ENCODE measurements at places on chromosomes 1 and 21.

DNA sequence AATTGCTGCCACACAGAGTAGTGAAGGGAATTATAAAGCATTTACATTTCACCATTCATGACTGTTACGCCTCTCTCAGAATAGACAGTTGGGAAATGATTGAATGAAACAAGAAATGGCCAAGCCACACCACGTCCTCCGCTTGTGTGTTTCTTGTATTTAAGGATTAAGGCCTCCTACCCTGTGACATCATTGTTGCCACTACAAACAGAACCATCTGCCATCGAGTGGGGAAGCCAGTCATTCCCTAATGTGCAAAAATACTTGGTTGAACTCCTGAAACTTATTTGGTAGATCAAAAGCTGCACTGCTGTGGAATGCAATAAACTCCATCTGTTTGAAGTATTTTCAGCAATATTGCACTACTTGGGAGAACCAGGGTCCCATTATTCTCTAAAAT is 99.0 kb upstream of the C1orf105 start:
- no peak for DNase-seq

DNA sequence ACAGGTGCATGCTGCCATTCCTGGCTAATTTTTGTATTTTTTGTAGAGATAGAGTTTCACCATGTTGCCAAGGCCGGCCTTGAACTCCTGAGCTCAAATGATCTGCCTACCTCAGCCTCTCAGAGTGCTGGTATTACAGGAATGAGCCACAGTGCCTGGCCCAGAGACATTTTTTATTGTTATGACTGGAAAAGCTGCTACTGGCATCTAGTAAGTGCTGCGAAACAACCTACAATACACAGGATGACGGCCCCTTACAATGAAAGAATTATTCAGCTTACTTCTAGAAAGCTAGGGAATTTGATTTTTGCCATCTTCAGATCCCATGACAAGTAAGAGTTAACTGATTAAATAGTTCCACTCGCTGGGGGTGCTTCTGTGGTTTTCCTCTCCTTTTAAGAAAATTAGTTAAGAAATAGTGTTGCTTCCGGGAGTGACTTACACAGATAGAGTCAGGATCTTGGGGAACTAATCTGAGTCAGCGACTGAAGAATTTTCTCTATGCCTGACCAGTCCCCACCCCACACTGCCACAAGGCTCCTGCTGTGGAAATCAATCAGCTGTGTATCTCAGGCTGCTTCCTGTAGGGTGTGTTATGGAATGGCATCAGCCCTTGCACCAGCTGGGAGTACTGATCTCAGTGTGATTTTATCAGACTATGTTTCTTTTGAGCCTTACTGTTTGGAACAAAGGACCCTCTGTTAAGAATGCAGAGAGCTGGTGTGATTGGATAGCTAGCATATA is 93.0 kb upstream of the BMP8A start:
- DNase-seq: peak; percentile 58

DNA sequence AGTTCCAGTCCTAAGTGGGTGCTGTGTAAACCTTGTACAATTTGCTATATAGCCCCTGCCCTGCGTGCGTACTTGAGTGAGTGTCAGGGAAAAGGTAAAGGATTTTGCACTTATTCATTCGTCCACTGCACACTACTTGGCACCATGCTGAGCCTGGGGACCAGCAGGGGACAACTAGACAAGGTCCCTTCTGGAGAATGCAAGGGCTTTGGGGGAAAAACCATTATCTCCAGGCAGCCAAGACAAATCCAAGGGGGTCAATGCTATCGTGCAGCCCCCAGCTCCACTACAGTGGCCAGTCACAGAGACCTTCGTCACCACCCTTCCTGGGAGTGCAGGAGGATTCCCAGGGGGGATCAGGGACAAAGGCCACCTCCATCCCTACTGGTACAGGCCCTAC is 39.7 kb downstream of the MATN1 start:
- DNase-seq: no peak

- no peak for DNase-seq
Observed at GRCh38 chr1:119361620-119362344, 6.8 kb upstream of the HAO2 start.

DNA sequence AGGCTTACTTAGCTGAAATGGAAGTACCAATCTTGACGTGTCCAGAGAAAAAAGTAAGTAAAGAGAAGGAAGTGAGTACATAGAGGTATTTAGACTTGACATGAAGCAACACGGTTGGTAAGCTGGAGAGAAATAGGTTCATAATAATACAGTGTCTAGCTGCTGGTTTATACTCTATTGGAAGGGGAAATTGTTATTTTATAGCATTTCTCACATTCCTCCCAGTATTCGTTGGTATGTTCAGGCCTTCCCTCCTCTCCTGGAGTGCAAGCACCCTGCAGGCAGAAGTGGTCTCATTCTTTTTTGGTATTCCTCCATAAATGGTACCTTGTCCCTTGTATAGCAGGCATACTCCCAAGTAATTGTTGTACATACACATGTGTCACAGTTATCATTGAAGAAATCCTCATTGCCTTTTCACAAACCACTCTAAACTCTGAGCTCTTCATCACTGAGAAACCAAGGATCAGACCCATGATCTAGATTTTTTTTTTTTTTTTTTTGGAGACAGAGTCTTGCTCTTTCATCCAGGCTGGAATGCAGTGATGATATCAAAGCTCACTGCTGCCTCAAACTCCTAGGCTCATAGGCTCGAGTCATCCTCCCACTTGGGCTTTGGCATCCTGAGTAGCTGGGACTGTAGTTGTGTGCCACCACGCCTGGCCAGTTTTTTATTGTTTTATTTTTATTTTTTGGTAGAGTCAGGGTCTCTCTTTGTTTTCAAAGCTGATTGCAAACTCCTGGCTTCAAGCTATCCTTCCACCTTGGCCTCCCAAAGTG is 9.8 kb upstream of the IPO9 start:
- no peak for DNase-seq

DNA sequence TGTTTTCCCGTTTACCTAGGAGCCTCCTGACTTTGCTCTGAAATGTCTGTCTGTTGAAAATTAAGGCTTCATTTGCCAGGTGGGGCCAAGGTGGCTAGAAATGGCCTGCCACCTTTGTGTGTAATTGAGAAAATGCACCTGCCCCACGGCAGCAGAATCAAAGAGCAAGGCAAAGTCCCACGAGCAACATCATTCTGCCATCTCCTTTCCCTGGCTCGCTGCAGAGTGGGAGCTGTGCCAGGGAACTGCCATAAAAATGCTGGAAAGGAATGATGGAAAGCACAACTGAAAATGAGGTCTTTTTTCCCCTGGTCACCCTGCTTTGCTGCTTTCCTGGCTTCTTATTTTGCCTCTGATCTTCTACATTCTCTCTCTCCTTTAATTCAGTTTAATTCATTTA is 5.5 kb upstream of the OLFML2B start:
- DNase-seq: no peak

- DNase-seq: no peak
Observed at GRCh38 chr1:231124746-231125145, 37.1 kb upstream of the TRIM67 start.

GRCh38 chr1:160883581-160884513 is 1.1 kb downstream of the ITLN1 start:
- DNase-seq: no peak

GRCh38 chr21:42304556-42305454 is 10.4 kb downstream of the TFF3 start:
- no peak for DNase-seq

GRCh38 chr1:54888080-54888733 is 1.2 kb upstream of the DHCR24 start:
- DNase-seq: no peak

DNA sequence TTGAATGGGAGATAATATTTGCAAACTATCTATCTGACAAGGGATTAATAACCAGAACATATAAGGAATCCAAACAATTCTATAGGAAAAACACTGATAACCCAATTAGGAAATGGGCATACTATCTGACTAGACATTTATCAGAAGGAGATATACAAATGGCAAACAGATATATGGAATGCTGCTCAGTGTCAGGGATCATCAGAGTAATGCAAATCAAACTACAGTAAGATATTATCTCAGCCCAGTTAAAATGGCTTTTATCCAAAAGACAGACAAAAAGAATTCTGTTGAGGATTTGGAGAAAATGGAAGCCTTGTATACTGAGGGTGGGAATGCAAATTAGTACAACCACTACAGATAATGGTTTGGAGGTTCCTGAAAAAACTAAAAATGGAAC is 758.0 kb upstream of the B3GALT2 start:
- DNase-seq: no peak

GRCh38 chr21:44735821-44736220 is 24.4 kb upstream of the TSPEAR start:
- no peak for DNase-seq

- DNase-seq: no peak
Observed at GRCh38 chr1:24345334-24345733, 26.2 kb downstream of the GRHL3 start.

DNA sequence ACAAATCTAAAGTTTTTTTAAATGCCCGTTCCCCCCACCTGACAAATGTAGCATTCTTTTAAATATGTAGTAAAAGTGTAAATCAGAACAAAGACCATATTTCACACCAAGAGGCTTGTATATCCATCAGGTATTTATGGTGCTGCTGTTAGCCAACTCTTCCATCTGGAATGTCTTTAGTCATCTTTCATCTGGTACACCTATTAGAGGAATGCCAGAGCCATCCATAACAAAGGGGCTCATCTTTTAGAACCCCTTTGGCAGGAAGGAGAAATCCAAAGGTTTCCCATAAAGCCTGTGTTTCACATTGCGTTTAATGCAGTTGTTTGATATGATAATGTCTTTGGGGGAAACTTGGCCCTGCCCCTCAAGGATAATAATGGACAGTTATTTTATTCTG is 79.3 kb upstream of the C1orf87 start:
- DNase-seq: no peak

DNA sequence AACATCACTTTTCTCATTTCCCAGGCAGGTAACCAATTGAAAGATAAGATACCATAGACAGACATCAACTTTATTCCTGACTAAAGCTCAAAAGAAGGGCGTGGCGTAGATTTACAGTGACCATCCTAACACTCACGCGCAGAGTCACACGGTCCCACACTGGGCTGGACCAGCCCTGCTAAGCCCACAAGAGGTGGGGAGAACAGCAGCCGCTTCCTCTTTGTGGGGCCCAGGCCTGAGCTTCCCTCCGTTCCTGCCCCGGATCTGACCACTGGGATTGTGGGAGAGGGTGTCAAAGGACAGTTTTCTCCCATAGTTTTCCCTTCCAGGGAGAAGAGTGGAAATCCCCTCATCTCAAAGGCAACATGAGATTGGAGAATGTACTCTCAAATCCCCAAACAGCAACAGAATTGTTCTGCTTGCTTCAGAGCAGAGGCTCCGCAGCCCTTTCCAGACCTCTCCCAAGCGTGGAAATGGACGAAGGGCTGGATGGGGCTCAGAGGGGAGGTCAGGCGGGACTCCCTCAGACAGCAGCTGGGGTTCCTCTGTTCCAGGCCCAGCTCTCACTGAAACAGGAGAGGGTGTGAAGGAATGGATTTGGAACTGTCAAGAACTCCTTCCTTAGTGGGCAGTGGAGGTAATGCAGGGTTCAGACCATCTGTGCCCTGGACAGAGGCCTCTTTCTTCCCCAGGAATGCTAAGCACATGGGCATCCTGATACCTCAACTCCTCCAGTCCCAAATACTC is 33.7 kb downstream of the L1TD1 start:
- DNase-seq: no peak

- no peak for DNase-seq
Observed at GRCh38 chr1:76231320-76231719, 156.8 kb downstream of the ST6GALNAC3 start.

DNA sequence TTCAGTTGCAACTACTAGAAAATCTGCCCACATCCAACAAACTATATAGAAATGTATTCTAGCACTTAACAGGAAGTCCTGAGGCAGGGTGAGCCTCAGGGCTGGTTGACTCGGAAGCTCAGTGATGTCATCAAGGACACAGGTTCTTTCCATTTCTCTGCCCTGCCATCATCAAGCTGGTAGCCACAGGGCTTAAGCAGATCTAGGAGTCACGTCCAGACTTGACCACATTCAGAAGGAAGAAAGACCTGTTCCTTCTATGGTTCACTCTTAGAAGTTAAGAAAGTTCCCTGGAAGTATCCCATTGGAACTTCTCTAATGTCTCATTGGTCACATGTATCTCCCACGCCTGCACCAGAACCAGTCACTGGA is 438.1 kb downstream of the PRDM2 start:
- DNase-seq: no peak

DNA sequence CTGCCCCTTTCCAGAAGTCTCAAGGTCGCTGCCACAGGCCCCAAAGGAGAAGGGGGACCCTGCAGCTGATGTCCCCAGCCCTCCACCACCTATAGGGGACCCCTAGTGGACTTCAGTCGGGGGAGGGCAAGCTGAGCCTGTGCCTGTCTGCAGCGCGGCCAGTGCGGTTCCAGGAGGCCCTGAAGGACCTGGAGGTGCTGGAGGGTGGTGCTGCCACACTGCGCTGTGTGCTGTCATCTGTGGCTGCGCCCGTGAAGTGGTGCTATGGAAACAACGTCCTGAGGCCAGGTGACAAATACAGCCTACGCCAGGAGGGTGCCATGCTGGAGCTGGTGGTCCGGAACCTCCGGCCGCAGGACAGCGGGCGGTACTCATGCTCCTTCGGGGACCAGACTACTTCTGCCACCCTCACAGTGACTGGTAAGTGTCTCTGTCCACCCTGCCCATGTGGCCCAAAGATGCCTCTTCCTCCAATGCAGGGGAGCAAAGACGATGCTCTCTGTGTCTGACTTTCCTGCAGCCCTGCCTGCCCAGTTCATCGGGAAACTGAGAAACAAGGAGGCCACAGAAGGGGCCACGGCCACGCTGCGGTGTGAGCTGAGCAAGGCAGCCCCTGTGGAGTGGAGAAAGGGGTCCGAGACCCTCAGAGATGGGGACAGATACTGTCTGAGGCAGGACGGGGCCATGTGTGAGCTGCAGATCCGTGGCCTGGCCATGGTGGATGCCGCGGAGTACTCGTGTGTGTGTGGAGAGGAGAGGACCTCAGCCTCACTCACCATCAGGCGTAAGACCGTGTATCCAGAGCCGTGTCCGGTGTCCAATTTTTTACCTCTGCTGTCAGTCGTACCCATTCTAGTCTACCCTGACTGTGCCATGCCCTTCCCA is 79.9 kb downstream of the OBSCN start:
- DNase-seq: no peak
